ENCODE measurements at places on chromosomes 11 and 22.

GRCh38 chr11:65779669-65779918, 1.2 kb downstream of the AP5B1 start:
- no peak for DNase-seq

DNA sequence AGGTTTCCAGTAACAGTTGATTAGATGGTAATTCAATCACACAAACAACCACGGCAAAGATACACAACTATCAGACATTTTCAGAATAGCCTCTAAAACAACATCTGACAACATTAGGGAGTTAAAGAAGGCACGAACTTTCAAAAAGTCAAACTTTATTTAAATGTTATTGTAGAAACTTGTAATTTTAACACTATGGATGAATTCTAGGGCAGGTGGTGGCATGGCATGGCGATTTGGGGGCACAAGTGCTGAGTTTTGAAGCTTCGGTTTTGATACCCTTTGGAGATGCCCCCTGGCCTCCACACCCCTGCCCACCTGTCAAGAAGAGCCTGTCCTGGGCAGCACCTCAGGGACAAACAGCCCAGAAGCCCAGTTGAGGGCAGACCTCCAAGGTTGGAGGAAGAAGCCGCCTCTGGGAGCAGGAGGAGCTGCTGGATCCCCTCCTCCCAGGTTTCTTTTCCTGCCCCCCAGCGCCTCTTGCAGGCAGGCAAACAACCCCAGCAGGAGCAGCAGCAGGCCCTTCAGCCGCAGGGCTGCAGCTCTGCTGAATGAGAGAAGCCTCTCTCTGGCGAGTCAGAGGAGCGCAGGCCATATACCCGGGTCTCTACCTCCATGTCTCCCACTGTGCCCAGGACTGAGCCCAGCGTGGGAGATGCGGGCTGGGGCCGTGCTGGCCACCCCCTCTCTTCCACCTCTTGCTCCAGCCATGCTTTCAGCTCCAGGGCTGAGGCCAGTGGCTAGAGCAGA, 102.1 kb upstream of the IGLL5 start:
- no peak for DNase-seq

- no peak for DNase-seq
Observed at GRCh38 chr22:46229701-46230100, 20.4 kb downstream of the CDPF1 start.

DNA sequence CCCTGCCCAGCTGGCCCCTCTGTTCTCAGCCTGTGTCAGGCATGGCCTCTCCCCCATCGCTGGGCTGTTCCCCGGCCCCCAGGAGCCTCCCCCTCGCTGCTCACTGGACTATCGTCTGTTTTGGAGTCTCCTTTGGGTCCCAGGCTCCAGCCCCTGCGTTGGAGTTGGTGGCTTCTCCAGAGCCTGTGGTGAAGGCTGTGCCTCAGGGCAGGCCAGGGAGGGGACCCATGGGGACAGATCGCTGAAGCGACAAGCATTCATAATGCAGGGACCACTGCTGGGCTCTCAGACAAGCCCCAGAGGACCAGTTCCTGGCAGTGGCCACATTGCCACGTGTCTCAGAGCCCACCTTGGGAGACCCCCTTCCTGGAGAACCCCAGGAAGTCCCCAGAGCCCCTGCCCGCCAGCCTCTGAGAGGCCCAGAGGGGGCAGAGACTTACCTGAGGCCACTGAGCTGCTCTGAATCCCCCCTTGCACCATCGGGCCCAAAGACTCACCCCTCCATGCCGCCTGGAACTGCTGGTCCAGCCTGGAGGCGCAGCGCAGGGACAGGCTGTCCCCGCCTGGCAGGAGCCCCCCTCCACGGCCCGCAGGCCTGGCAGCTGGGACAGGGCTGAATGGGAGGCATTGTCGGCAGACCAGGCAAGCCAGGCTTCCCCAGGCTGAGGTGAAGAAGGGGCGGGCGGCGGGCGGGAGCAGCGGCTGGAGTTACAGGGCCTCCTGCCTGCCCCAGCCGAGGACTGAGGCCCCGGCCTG, at the start of gene CHADL:
Gene CHADL, minus strand, starts transcription at position 555 of the 756 bp plus-strand sequence. Its CDS starts 50 bp downstream, at position 505.
- no peak for DNase-seq

Measured in RPMI8226 (cell line).